ENCODE measurements at places on chromosomes 12 and 14.

GRCh38 chr14:73260574-73260973 is 23.3 kb downstream of the PAPLN start:
- no peak for DNase-seq

DNA sequence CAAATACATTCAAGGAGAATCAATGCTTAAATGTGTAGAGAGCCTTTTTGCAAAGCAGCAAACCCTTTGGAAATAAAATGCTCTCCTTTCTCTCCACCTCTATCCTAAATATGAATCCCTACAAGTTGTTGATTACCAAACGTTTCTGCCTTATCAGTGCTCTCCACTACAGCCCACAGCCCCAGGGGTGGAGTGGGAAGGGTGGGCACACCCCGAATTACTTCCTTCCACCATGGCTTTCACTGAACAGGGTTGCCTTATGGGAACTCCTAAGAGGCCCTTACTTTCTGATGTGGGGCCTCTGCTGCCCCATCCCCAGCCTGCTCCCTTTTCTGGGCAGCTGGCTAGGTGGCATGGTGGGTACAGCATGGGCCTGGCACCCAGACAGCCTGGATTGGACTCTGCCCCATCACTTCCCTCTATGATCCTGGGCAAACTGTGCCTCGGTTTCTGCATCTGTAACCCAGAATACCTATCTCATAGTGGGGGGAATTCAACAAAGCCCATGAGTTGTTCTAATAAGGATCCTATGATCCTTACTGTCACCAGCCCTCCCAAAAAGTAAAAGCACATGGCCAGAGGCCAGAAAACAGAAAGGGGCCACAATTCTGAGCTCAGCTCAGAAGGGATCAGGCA is 16.1 kb downstream of the AK7 start:
- DNase-seq, result no peak

GRCh38 chr12:126457776-126458175 is 1392.5 kb downstream of the AACS start:
- DNase-seq, result no peak

DNA sequence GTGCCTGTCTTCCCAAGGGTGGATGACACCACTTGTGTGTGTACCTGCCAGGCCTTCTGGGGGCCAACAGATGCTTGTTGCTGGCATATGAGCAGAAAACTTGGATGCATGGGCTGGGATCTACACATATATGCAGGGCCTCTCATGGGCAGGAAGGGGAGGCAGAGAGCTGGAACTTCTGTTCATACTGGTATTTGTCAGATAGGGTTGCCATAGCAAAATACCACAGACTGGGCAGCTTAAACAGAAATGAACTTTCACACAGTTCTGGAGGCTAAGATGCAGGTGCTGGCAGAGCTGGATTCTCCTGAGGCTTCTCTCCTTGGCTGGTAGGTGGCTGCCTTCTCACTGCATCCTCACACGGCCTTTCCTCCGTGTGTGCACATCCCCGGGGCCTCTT is 121.8 kb downstream of the SUDS3 start:
- DNase-seq, result no peak

GRCh38 chr14:54792288-54792687 is 110.3 kb downstream of the GCH1 start:
- no peak for DNase-seq

DNA sequence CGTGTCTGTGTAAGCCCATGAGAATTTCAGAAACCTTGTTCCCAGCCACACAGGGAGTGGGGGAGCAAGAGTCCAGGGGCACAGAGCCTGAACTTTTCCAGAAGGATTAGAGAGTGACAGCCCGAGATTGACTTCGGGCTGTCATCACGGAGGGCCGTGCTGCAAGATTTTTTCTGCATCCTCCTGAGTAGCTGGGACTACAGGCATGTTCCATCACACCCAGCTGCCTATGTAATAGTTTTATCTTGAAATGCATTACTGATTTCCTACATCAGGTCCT is 14.4 kb downstream of the EVL start:
- no peak for DNase-seq

DNA sequence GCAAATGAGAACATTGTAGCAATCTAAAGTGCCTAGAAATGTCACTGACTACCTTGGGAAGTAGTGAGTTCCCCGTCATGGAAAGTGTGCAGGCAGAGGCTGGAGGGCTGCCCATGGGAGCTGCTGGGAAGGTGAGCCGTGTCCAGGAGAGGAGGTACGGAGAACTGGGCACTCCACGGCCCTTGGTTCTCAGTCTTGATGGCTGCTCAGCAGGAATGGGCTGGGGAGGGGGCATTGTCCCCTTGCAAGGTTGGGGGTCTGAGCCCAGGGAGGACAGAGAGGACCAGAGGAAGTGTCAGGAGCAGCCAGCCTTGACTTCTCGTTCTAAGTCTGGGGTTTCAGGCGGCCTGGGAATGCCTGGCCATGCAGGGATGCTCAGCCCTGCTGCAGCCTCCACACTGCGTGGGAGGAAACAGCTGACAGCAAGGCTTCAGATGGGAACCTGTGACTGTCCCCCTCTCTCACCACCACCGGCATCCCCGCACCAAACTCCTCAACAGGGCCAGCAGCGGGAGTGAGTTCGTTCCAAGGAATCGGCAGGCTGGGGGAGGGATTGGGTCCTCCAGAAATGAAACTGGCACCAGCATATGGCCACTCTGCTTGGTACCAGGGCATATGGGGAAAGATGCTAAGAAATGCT is 140.2 kb downstream of the BCL11B start:
- DNase-seq, result no peak

- no peak for DNase-seq
Measured at GRCh38 chr12:6729186-6729585, 5.3 kb downstream of the COPS7A start.

DNA sequence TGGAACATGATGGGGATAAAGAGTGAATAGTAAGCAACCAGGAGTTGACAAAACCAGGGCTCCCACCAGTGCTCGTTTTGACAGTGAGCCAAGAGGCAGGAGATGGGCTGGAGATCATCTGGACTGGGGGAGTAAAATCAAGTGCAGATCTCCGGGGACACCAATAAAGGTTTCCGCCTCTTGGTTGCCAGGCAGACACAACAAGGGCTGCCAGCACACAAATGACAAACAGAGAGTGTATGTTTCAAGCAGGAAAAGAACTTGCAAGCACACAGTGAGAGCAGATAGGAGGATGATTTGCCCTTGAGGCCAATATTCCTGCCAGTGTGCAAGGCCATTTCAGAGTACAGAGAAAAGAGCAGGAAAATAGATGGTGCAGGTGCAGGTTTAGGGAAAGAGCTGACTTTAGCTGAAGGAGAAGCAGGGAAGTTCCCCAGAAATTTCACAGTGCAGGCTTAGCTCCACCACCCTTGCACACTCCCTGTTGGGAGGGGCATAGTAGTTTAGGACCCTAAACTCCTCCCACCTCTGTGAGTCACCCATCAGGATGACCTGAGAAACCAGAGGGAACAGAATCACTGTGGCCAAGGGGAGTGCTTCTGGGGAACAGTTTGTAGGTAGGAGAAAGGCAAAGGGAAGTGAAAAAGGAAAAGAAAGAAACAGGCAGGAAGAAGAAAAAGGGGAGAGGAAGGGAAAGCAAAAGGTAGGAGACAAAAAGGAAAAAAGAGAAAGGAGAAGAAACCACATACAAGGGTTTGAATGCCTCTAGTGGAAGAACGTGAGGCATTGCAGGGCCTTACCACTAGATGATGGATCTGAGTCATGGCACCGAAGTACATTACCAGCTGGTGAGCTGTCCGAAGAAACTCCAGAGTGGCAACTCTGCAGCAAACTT is 404.4 kb downstream of the SLC6A15 start:
- no peak for DNase-seq

GRCh38 chr12:68771223-68771925 is 25.4 kb downstream of the SLC35E3 start:
- no peak for DNase-seq

- DNase-seq, result no peak
Measured at GRCh38 chr14:91155626-91156089, 41.8 kb downstream of the DGLUCY start.

- DNase-seq, result no peak
Measured at GRCh38 chr12:116662612-116663144, 75.2 kb downstream of the SPRING1 start.

- DNase-seq, result no peak
Measured at GRCh38 chr12:57149245-57149900, 2.0 kb upstream of the LRP1-AS start.

DNA sequence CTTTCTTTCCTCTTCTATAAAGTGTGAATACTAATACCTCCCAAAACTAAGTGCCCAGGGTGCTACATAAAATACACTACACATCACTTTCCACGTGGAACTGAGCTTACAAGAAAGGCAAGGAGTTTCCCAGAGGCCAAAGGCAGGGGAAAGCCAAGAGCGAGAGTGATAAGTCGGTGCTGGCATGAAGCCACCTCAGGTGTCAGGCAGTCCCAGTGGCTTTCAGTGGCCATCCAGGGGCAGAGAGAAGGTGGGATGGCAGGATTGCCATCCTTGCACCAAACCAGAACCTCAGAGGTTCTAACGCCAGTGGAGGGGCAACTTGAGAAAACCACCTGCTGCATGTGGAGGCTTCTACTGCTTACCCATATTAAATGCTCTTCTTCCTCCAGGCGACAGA is 79.7 kb upstream of the DIO3 start:
- DNase-seq, result no peak

- DNase-seq, result no peak
Measured at GRCh38 chr14:29528889-29529288, 398.8 kb downstream of the PRKD1 start.

GRCh38 chr12:132634411-132634990 is 15.9 kb downstream of the P2RX2 start:
- no peak for DNase-seq

DNA sequence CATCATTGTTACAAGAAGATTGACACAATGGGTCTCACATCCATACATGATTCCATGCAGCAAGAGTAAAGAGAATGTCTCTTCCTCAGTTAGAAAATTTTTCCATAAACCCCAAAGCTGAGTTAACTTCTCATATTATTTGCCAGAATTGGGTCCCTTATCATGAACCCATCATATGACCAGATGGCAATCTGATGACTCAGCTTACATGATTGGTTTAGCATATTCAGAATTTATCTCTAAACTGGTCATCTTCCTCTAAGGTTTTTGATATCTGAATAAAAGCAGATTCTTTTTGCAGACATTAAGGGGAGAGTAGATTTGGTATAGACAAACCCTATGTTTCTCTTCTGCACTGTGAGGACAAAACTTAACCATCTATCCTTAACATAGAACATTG is 174.9 kb downstream of the PIK3C2G start:
- no peak for DNase-seq

- no peak for DNase-seq
Measured at GRCh38 chr12:109191621-109192250, 75.3 kb downstream of the ACACB start.

DNA sequence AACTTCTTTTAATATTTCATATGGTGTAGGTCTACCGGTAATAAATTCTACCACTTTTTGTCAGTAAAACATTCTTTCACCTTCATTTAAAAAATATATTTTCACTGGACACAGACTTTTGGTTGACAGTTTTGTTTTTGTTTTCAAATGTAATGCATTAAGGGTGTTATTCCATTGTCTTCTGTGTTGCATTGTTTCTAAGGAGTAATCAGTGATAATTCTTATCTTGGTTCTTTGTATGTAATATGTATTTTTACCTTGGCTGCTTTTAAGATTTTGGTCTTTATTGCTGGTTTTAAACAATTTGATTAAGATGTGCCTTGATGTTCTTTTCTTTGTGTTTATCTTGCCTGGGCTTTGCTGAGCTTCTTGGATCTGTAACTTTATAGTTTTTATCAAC is 4.1 kb downstream of the MAP1LC3B2 start:
- no peak for DNase-seq

DNA sequence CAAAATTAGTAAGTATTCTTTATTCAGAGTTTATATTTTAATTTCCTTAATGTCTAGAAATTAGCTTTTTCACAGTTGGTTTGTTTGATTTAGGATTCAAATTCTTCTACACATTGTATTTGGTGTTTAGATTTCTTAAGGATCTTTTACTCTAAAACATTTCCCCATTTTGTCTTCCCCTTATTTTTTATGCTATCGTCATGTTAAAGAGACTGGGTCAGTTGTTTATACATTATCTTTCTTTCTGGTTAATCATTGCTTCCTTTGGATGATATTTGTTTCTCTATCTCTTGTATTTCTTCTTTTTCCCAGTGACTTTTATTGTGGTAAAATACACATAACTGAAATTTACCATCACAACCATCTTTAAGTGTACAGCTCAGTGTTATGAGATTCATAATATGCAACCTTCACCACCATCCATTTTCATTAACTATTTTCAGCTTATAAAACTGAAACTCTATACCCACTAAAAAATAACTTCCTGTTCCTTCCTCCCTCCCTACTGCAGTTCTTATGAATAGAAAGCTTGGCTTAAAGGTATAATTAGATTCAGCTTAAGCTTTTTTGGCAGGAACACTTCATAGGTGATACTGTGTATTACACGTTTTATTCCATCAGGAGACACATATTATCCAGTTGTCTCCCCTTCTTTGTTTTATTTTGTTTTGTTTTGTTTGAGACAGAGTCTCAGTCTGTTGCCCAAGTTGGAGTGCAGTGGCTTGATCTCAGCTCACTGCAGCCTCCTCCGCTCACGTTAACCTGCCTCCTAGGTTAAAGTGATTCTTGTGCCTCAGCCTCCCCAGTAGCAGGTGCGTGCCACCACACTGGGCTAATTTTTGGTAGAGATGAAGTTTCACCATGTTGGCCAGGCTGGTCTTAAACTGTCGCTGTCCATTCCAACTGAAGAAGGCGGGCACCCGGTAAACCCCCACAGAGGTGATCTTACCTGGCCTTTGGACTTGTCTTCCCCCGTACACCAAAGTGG is 45.0 kb downstream of the NOPCHAP1 start:
- DNase-seq, result no peak

GRCh38 chr14:95295600-95296376 is 23.9 kb downstream of the CLMN start:
- DNase-seq, result no peak

DNA sequence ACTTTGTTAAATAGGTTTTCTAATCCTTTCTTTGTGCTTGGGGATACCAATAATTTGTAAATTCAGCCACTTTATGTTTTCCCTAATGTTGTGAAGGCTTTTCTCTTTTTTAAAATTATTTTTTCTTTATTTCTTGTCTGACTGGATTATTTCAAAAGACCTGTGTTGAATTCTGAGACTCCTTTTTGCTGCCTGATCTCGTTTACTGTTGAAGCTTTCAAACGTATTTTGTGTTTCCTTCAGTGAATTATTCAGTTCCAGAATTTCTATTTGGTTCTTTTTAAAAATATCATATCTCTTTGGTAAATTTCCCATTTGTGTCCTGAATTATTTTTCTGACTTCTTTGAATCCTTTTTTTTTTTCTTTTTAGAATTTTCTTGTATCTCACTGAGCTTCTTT is 241.6 kb downstream of the LRIG3 start:
- no peak for DNase-seq

DNA sequence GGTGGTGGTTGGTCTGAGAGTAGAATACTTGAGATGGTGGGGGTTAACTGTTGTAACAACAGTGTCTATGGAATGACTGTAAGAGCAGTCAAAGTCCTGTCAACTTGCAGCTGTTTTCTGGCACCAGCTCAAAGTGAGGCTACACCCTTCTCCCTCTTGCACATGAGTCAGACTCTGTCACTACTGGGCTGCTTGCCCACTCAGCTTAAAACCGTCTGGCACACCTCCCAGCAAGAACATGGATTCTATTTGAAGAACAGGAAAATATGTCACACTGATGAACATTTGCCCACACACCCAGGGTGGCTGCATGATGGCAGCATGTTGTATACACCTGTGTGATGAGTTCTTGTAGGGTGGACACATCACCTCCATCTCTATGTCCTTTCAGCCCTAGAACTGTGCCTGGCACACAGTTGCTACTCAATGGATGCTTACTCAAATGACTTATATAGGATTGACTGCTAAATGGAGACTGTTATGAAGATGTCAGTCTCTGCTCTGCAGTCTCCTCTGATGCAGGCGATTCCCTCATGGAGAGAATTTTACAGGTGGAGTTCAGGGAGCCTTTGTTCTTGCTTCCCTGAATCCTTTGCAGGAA is 19.3 kb upstream of the SERPINA6 start:
- no peak for DNase-seq
